Cardiac muscle cell (in vitro differentiated cells and primary cell): ENCODE measurements at places on chromosomes 5 and 9. TPM values are rescaled to one million over a fixed set of nuclear protein-coding genes. Genes with fewer than 3 reads are reported as not detected.

The C5orf63 gene
- total RNA-seq, result 0.06 and 0.46 TPM in 2 replicates

The STPG3 gene
- total RNA-seq, result 0.95 TPM in 1 of 2 replicates, not detected in the other

The SLCO4C1 gene
- total RNA-seq, result under 0.01 TPM in 1 of 2 replicates, not detected in the other

The CDH10 gene
- 1.6 and 4.6 TPM in 2 replicates for total RNA-seq

The PCDHB16 gene
- total RNA-seq, result 4.8 and 6.3 TPM in 2 replicates
